ENCODE measurements at places on chromosomes 3 and 15.

GRCh38 chr15:61038910-61039309 is 190.2 kb downstream of the RORA start:
- DNase-seq = no peak

DNA sequence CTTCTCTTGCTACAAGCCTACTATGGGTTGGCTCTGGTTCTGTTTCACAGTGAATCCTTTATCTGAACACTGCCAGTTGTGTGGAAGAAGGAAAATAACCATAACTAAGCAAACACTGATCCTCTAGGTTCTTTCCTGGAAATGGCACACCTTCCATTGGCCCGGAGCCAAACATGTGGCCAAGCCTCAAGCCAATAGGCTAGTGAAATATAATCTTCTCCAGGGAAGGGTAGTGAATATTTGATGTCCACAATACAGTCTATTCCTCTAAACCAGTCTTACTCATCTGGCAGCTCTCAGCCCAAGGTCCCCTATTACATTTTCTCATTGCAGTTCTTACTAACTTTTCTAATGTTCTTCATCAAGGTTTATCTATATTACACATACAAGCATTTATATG is 921.3 kb downstream of the TUSC7 start:
- DNase-seq = peak; percentile 31

- DNase-seq = no peak
These were observed 165.6 kb upstream of the SMAD3 start for GRCh38 chr15:66899555-66900350.

DNA sequence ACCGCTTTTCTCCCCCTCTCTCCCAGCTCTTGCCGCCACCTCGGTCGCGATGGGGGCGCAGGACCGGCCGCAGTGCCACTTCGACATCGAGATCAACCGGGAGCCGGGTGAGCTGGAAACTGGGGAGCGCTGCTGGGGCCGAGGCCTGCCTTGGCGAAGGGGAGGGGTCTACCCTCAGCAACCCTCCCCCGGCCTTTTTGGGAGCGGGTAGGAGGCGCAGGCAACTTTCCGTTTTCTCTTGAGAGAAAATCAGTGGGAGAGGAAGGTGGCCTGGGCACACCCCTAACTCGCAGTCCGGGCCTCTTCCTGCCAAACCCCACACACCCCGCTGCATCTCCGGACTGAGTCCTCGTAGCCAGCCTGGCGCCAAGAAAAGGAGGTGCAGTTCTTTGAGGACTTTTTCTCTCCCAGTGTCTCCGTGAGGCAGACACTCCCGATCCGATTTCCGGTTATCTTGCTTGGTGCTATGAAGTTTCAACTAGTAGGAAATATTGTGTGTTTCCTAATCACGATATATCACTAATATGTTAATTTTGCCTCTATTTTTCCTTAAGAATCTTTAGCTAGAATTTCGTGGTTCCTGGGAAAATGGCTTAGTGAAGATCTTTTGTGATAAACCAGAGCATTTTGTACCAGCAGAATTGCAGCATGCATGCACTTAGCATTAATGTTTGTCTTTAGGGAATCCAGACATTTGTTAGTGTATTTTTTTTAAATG is 631 bp downstream of the NKTR start:
- no peak for DNase-seq

DNA sequence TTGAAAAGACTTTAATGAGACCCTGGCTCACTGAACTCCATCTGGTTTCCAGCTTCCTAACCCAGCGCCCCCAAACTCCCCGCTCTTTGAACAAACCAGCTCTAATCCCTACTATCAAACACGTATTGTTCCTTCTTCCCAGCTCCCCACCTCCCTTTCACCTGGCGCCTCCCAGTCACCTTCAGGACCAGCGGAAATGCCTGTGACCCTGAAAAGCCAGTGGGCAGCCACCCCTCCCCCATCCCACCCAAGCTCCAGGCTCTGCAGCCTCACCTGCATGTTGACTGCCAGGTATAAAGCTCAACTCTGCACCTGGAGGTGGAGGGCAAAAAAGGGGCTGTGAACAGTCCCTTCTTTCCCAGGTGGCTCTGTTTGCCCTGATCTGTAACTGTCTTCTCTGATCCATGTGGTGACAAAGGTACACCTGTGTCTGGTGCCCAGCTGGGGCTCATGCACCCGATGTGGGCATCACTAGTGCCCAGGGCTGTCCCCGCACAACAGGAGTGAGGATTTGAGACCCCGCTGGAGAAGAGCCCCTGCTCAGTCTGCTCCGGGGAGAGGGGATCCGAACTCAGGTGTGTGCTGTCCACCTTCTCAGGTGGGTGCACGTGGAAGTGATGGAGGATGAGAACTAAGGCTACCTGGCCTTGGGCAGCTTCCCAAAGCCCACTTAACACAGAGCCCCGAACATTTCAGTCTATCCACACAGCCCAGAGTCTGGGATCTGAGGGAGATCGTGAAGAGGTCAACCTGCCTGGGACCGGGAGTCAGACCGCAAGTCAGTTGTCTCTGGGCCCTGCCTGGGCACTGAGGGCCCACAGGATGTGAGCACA is 128.9 kb downstream of the NSMCE3 start:
- DNase-seq = no peak

DNA sequence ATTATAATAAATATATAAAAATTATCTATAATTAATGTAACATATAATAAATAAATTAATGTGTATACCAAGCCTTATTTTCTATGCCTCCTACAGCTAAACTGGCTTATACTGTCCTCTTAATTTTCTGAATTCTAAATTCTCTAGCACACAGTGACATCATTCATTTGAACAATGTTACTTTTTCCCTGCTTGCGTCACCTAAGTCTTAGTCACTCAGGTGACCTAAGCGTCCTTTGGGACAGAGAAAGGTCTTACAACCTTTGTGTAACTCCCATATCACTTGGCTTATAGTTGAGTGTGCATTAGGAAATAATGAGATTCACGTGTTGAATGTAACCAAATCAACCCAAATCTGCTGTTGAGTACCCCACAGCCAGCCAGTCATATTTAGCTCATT is 48.5 kb upstream of the KCNMB2 start:
- DNase-seq = no peak

DNA sequence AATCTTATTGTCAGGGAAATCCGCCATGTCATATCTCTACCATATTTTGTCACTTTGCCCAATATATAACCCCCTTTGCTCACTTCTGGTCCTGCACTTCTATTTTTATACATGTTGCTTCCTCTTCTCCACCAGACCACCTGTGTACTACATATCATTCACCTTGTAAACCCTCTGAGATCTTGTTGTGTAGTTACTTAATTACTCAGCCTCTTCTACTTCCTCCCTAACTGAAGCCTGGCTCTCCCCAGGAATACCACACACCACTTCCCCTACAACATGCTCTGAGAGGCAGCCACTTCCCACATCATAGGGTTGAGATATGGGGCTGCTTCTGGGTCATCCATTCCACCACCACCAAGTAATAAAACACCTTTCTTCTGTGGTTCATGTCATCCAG is 10.0 kb downstream of the HEXA start:
- DNase-seq = no peak

DNA sequence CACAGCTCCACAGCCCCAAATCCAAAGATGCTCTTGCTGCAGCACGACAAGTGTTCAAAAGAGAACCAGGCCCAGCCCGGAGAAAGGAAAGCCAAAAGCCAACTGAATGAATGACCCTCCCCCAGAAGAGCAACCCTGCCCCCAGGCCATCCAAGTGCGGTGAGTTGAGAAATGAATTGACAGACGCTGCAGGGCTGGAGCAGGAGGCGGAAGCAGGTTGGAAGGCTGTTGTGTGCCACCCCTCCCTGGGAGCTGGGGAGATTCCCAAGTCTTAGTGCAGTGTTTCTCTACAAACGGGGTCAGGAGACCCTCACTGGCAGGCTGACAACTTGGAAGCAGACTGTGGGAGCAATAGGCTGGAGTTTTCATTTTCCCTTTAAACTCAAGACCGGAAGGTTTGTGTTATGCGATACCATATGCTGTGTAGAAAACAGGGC is 3.5 kb upstream of the SPTBN5 start:
- DNase-seq = no peak

DNA sequence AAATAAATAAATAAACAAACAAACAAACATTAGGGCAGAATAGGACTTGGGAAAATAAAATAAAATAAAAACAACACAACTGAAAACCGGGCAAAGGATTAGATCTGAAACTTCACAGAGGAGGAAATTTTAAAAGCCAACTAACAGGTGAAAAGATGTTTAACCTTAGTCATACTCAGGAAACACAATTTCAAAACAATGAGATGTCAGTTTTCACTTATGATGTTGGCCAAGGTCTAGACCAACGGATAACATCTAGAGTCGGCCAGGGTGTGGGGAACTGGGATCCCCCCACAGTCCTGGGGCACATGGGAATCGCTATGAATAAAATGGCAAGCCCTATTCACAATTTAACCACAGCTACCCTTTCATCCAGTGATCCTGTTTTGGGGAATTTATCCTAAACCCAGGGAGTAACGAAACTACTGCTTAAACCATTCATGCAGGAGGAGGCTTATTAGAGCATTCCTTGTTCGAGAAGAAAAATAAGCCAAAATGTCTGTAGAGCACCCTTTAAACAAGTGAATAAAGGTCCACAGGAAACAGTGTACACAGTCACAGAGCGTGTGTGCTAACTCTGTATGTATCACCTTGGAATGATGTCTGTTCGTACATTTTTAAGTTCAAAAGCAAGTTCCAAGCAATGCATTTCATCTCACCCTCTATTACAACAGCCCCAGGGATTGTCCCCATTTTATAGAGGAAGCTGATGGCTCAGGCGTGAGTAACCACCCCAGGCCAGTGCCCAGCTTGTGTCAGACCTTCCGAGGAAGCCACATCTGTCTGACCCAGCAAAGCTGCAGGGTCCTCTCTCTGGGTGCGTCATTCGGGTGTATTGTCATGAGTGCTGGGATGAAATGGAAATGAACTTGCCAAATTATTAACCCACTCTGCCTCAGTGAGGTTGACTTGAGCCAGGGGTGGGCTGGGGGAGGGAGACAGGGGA is 6.3 kb upstream of the ANPEP start:
- DNase-seq = no peak

- DNase-seq = no peak
These were observed 448.8 kb downstream of the GRM7 start for GRCh38 chr3:7309641-7310102.

GRCh38 chr3:64518950-64519349 is 168.8 kb downstream of the ADAMTS9 start:
- no peak for DNase-seq

DNA sequence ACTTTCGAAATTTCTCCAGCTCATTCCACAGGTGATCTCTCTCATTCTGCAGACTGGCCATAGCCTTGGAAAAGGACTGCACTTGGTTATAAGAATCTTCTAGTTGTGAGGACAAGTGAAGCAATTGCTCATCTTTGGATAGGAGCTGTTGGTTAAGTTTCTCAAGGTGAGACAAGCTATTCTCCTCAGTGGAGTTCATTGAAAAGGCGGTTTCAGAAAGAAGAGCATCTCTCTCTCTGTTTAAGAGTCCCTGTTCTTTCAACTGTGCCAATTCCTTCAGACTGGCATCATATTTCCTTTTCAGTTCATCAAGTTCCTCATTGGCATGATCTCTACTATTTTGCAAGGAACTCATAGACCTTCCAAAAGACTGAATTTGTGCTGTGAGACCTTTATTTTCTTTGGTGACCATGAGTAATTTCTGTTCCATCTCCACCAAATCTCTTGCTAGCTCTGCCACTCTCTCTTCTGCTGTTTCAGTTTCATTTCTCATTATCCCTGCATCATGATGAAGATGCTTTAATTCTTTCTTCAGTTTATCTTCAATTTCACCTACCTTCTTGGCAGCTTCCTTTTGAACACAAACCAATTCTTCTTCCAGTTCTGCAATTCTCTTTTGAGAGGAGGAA is 30.2 kb upstream of the HCLS1 start:
- no peak for DNase-seq

GRCh38 chr3:124429129-124429815 is 301.0 kb upstream of the UMPS start:
- no peak for DNase-seq

DNA sequence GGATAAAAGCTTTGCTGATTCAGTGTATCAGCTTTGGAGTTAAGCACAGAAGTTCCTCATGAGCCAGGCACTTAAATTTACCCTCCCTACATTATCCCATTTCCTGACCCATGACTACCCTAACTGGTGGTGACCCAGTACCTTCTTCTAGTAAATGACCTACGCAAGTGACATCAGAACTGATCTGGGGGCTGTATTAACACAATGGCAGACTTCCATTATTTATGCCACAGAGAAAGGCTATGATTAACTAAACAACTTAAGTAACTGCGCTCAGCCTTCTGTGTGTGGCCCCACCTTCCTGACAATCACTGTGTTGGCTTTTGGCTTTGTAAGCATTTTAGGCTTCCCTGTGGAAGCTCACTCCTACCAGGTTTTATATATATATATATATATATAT is 1.9 kb downstream of the MB21D2 start:
- no peak for DNase-seq

DNA sequence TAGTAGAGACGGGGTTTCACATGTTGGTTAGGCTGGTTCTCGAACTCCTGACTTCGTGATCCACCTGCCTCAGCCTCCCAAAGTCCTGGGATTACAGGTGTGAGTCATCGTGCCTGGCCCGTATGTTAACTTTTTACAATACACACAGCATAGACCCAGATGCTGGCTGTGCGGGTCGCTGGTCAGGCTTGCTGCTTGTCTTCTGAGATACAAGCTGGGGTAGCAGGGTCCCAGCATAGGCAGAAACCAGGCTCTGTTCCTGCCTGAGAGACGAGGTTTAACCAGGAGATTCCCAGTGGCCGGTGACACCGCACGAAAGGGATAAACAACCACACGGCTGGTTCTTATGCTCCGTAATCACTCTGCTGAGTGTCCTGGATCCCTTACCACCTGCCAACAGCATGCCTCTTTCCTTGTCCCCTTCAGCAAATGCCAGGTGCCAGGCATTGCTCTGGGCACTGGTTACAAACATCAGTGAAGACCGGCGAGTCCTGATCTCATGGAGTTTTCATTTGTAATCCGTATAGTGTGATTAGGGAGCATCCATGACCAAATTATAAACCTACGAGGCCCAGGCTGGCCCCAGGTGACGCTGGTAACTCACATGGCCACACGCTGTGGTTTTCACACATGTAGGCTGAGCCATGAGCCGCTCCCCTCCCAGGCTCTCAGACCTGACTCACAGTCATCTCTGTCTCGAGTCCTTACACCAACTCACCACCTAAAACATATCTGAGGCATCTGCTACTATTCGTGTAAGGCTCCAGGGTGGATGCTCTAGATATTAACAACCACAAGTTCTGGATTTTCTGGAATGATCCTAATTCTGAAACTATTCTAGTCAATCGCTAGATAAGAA is 125.7 kb downstream of the PDZRN3 start:
- DNase-seq = no peak

Data from NCI-H187 (cell line).